ENCODE measurements at places on chromosomes 4 and X.

DNA sequence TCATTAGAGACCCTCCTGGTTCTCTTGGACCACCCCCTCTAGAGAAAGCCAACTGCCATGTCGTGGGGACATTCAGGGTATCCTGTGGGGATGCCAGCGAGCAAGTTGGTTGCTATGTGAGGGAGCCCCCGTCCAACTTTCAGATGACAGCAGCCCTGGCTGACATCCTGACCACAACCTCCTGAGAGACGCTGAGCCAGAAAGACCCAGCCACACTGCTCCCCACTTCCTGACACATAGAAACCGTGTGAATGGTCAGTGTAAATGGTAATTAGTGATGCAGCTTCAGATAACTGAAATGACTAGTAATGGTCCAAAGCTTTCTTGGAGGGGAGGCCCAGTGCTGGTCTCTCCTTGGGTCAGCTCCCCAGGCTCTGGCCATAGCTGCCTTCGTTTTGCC lies 10.8 kb downstream of the CLCN4 start:
- no peak for DNase-seq

DNA sequence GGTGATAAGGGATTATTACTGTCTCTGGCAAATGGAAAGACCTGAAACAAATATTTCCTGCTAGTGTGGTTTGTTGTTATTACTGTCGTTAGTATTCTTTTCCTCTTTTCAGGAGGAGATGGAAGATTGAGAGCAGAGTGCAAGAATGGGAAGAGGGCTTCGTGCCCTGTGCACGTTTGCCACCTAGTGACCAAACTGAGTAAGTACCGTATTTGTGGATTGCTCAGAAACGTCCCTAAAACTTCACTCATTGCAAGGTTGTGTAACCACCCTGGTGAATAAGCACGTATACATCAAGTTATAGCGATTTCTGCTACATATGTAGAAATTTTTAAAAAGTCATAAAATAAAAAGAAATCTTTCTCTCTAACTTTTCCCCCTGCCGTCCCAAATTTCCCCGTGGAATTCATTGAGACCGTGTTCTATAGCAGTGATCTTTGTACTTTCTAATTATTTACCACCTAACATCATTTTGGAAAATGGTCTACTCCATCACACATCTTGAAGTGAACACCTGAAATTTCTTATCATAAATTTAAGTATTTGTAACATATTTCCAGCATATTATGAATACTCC lies 24.3 kb downstream of the LINC00632 start:
- DNase-seq = no peak

GRCh38 chr4:52317361-52317879 lies 266.3 kb downstream of the SPATA18 start:
- DNase-seq = no peak

- no peak for DNase-seq
Measured at GRCh38 chr4:154720123-154720522, 23.7 kb upstream of the LRAT start.

GRCh38 chr4:22091906-22092305 lies 143.3 kb upstream of the KCNIP4 start:
- DNase-seq = peak; percentile 17

GRCh38 chr4:86416081-86416480 lies 56.2 kb upstream of the MAPK10 start:
- DNase-seq = no peak

GRCh38 chr4:112593438-112594133 lies 43.1 kb downstream of the ZGRF1 start:
- no peak for DNase-seq

DNA sequence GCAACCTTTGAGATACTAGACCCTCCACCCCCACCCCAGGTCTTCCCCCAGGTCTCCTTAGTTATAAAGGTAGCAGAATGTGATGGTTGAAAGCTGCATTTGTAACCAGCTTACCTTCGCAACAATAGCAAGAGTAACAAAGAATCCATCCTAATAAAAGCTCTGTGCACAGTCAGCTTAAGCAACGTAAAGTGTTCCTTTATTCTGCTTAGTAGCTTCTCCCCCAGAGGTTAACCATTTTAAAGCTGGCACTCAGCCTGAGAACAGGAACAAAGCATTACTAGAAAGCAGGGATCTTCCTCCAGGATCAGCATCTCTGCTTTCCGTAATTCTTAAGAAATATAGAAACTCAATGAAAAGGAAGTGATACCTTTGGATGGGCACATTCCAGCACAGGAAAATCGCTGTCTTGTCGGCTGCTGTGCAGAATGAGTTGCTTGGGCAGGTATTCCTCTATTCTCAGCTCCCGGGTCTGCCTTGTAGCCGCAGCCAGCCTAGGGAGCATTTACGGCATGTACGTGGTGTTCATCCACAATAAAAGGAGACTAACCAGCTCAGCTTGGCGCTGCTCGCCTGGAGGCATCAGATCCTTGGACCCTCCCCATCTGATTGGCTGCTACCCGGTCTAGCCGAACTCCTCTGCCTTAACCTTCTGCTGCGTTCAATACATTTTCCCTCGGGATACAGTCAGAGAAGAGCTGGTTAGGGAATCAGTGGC lies 113.0 kb upstream of the TLR3 start:
- no peak for DNase-seq

- DNase-seq = no peak
Measured at GRCh38 chrX:107710617-107711391, 64.8 kb downstream of the TSC22D3 start.

- DNase-seq = no peak
Measured at GRCh38 chr4:83323136-83323535, 11.5 kb downstream of the HPSE start.

DNA sequence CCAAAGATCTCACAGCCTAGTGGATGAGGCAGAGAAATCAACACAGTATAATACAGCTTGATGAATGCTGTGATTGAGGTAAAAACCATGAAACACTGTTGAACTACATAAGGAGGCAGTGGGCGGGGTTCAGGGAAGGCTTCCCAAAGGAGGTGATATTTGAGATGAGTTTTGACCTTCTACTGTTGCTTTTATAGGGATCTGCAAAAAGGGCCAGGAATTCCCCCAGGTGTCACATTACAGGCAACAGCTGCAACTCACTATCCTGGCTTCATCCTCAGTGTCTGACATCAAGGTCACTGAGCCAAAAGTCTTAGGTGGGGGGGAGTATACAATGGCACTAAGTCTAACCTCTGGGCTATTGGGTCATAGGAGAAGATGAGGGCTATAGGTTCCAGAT lies 185.7 kb upstream of the NRK start:
- no peak for DNase-seq

GRCh38 chrX:63525491-63525890 lies 174.4 kb upstream of the SPIN4 start:
- no peak for DNase-seq

- no peak for DNase-seq
Measured at GRCh38 chr4:87500092-87500462, 29.1 kb downstream of the SPARCL1 start.

- no peak for DNase-seq
Measured at GRCh38 chr4:6617246-6617645, 23.2 kb upstream of the MRFAP1 start.

DNA sequence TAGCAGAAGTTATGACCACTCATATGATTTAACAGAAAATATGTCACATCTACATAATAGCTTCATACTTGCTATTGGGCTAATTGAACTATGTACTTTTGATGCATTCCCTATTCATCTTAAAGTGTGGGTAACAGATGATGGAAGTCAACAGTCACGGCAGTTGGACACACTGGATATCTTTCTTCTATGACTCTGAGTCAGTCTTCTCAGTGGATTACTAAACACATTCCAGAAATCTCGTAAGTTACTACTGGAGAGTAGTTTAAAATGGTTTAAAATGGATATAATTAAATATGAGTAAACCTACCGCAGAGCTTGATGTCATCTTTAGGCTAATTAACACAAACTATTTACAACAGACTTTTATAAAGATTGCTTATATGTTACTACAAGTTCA lies 30.1 kb upstream of the CFAP299 start:
- no peak for DNase-seq

GRCh38 chr4:93501946-93502345 lies 326.6 kb upstream of the ATOH1 start:
- no peak for DNase-seq

- DNase-seq = no peak
Measured at GRCh38 chrX:36961590-36961989, 46.6 kb upstream of the FAM47C start.

DNA sequence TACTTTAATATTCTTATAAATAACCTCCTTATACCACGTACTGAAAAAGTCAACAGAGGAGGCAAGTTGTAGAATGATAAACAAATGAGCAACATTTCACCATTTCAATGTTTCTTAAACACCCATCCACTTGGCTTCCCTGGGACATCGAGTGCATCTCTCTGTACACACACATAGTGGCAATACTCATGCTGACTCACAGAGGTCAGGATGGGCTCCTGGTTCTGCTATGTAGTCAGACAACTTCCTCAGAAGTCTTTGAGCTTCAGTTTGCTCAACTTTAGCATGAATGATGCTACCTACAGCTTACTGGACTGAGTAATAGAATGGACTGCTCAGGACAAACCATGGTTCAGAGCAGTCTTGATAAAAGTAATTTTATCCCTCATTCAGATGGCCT lies 56.9 kb downstream of the MAD2L1 start:
- no peak for DNase-seq

- no peak for DNase-seq
Measured at GRCh38 chr4:137471895-137472294, 60.4 kb downstream of the PCDH18 start.

- DNase-seq = no peak
Measured at GRCh38 chr4:24453951-24454350, 130.4 kb downstream of the DHX15 start.

- DNase-seq = no peak
Measured at GRCh38 chrX:120453985-120454384, 15.1 kb downstream of the LAMP2 start.

DNA sequence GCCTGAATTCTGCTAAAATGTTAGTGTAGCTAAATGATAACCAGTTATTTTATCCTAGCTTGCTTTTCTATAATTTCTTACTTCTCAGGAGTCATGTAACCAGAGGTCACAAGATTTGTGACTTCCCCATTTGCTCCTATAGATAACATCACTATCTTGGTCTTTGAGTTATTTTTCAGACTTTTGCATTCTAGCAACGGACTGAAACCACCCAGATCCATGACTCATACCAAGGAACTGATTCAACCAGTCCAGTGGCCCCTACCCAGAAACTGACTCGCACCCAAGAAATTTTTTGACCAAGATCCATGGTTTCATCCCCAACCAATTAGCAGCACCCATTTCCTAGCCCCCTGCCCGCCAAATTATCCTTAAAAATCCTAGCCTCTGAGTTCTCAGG lies 50.0 kb downstream of the IQCM start:
- DNase-seq = no peak

- DNase-seq = no peak
Measured at GRCh38 chr4:94806376-94806775, 48.6 kb downstream of the BMPR1B start.

DNA sequence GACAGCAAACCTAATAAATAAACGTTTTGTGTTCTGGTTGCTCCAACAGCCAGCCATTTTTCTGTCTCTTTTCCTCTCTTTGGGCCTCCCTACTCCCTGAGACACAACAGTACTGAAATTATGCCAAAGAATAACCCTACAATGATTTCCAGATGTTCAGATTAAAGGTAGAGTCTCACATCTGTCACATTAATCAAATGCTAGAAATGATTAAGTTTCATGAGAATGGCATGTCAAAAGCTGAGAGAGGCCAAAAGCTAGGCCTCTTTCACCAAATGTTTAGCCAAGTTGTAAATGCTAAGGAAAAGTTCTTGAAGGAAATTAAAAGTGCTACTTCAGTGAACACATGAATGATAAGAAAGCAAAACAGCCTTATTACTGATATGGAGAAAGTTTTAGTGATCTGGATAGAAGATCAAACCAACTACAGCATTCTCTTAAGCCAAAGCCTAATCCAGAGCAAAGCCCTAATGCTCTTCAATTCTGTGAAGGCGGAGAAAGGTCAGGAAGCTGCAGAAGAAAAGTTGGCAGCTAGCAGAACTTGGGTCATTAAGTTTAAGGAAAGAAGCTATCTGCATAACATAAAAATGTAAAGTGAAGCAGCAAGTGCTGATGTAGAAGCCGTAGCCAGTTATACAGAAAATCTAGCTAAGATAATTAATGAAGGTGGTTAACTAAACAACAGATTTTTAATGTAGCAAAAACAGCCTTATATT lies 182.1 kb upstream of the NUDT6 start:
- no peak for DNase-seq

- DNase-seq = no peak
Measured at GRCh38 chr4:177051473-177052060, 258.1 kb upstream of the NEIL3 start.

GRCh38 chr4:86521373-86521969 lies 72.6 kb upstream of the PTPN13 start:
- DNase-seq = no peak

DNA sequence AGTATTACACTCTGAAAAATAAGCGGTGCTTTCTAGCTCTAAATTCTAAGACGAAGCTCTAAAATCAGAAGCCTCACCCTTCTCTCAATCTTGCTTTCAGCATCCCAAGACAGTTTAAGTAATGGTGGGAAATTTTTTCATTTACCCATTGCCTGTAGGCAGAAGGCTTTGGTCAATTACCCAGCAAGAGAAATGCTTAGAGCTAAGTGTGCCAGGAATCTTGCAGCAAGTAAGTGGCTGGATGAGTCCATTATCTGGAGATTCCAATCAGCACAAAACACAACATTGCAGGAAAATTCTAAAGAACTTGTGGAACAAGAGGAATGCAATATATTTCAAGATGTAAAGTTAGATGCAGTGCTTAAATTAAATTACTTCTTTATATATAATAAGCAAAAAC lies 28.4 kb downstream of the USP26 start:
- DNase-seq = no peak

GRCh38 chrX:10582215-10582733 lies 38.1 kb downstream of the MID1 start:
- no peak for DNase-seq

- no peak for DNase-seq
Measured at GRCh38 chrX:49701323-49701722, 5.5 kb upstream of the PAGE1 start.

- no peak for DNase-seq
Measured at GRCh38 chr4:8932884-8933283, 61.2 kb upstream of the HMX1 start.

DNA sequence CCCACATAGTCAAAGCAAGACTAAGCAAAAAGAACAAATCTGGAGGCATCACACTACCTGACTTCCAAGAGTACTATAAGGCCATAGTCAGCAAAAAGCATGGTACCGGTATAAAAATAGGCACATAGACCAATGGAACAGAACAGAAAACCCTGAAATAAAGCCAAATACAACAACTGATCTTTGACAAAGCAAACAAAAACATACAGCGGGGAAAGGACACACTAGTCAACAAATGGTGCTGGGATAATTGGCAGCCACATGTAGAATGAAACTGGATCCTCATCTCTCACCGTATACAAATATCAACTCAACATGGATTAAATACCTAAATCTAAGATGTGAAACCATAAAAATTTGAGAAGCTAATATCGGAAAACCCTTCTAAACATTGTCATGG lies 819.3 kb upstream of the FRG1 start:
- DNase-seq = no peak

GRCh38 chr4:168274871-168275270 lies 43.7 kb downstream of the DDX60 start:
- no peak for DNase-seq

Data from D721Med (cell line).